ENCODE measurements at places on chromosomes 16 and 17.

- DNase-seq = no peak
These were observed 56.3 kb downstream of the SOX9 start for GRCh38 chr17:72176951-72177660.

DNA sequence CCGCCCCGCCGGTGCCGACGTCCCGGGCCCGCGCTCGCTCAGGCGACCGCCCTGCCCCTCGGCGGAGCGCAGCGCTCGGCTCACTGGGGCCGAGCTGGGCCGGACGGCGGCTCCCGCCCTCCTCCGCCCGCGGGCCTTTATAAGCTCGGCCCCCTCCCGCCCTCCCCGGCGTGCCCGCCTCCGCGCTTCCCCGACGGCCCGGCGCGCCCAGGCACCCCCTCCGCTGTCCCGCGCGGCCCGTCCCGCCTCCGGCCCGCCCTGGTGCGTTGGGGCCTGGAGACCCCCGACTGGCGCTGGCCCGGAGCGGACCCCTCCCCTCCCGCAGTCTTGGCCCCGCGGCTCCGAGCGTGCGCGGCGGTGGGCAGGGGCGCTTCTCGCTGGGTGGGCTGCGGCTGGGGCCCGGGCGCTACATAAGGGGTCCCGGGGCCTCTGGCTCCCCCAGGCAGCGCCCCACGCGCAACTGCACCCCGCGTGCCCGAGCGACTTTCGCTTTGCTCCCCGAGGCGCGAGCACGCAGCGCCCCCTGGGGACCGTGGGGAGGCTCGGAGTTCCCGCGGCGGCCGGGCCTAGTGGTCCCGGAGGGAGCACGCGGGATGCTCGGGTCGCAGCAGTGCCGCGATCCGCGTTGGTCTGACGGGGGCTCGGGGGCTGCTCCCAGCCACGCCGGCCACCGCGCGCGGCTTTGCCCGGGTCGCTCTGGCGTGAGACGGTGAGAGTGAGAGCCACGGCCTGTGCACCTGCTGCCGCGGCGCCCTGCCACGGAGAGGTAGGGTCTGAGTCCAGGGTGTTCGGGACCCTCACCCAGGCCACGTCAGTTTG is at the start of gene PIEZO1:
Gene PIEZO1, minus strand, starts transcription at position 115 of the 819 bp plus-strand sequence. CDS start 256 bp downstream, outside the sequence.
- DNase-seq = no peak

DNA sequence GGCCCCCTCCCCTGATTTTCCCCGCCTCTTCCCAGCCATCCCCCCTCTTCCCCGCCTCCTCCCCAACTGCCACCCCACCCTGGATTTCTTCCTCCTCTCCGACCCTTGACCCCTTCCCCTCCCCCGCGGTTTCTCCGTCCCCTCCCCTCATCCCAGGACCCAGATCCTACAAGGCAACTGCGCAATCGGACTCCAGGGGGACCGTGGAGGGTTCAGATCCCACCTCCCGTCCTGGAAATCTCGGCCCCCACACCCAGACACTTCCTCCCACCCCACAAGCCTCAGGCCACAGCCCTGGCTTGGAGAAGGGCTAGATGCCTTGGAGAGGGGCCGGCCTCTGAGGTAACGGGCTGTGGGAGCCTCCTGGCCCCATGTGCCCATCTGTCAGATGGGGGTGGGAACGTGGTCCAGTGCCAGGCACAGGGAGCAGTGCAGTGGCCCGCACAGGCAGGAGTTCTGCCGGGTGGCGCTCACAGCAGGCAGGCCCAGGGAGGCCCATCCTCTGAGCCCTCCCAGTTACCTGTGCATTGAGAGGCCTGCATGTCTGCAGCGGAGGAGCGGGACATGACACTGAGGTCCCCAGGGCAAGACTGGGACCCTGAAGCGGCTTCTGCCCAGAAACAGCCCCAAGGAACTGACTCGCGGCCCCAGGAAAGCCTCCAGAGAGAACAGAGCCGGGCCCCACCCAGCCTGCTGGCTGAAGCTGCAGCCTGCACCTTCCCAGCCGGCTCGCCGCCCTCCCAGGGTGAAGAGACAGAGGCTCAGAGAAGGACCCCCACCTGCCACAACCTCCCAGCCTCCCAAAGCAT is 16.7 kb downstream of the ZNF423 start:
- no peak for DNase-seq

GRCh38 chr17:76451506-76451905 is 1.4 kb downstream of the UBE2O start:
- no peak for DNase-seq

DNA sequence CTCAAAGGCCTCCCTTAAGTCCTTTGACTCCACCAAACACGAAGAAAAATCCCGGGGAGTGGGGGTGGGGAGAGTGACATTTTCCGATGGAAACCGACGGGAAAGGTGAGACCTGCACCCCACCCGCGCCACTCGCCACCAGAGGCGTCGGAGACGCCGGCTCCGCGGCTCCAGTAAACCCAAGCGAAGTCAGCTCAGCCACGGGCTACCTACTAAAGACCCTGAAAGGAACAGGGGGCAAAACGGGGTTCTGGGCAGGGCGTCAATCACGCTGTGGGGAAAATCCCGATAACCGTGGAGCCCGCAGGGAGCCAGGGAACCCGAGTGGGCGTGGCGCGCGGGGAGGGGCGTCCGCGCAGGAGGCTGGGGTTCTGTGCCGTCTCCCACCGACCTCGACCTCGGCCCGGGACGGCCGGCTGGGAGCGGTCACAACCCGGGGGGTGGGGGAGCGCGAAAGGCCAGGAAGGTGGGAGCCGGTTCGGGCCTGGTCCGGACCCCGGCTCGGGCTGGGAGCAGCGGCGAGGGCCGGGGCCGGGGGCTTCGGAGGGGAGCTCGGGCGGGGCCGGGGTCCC is 565 bp downstream of the WDR45B start:
- no peak for DNase-seq

DNA sequence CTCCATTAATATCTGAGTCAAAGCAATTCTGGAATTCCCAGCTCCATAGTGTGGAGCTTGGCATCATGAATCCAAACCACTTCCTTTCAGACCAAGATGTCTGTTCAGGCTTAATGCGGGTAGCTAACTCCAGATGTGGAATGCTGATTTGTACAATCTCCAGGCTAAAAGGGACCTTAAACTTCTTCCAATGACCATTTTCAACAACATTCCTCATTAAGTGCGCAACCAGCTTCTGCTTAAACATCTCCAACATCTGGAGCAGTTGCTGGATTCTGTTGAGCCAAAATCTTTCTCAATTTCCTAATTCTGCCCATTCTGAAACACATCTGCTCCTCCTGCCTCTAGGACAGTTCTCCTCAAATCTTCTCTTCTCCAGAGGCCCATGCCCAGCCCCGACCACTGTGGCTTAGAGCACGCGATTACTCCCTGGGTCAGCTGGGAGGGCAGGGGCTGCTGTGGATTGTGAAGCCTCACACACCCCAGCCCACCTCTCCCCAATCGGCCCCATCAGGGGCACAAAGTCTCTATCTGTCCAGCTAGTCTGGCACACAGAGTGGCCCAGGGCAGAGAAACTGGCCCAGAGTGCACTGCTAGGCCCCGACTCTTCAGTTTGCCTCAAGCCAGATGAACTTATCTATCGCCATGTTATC is 36.2 kb downstream of the ASPA start:
- DNase-seq = no peak

DNA sequence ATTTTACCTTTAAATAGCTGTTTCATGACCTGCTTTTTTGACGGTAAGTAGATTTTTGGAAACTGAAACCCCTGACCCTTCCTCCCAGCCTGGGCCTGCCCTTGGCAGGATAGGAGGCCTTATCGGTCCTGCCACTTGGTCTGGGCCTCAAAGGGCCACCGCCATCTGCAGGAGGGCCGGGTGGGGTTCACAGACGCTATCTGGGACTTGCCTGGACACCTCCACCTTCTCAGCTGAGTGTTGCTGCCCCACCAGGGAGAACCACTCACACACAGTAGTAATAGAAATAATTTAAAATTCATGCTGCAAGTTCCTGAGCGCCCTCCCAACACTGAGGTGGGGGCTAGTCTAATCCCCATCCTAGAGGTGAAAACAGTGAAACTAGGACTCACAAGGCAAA is 4.6 kb upstream of the NPRL3 start:
- no peak for DNase-seq

GRCh38 chr17:80003969-80004368 is 31.7 kb downstream of the TBC1D16 start:
- no peak for DNase-seq

DNA sequence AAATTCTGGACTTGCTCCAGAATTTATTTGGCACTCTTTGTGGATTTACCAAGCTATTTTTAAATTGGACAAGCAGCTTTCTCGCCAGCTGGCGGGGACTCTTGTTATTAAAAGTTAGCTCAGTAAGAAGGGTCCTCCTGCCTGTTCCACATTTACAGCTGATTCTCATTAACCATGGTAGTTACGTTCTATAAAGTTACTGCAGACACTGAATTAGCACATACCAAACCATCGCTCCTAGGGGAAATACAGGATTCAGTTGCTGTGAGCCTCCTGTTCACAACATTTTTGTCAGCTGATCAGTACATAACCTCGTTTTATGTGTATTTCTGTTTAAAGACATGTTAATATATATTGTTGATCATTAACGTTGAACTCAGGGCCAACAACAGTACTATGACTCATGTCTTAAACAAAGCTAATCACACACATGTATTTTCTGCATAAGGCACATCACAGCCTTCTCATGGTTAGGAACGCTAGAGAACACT is 4.2 kb downstream of the LDAF1 start:
- no peak for DNase-seq

- no peak for DNase-seq
These were observed 16.7 kb upstream of the TOB1 start for GRCh38 chr17:50882851-50883250.

DNA sequence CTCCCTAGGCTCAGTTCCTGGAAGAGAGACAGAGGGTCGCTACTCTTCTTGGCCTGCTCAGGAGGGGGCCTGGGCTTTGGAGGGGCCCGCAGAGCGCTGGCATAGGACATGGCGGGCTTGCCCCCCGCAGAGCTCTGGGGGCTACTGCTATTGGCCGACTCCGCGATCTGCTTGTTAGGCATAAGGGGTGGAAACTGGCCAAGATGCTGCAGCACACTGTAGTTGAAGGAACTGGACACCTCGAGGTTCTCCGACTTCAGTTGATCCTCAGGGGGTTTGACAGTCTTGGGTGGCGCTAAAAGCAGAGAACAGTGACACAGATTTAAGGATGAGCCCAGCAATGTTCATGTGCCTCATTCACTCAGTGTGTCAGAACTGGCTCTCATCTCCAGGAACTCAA is 33.9 kb downstream of the CACNG1 start:
- no peak for DNase-seq

GRCh38 chr17:75487351-75488070 is 27.8 kb downstream of the CASKIN2 start:
- DNase-seq = peak; percentile 25

DNA sequence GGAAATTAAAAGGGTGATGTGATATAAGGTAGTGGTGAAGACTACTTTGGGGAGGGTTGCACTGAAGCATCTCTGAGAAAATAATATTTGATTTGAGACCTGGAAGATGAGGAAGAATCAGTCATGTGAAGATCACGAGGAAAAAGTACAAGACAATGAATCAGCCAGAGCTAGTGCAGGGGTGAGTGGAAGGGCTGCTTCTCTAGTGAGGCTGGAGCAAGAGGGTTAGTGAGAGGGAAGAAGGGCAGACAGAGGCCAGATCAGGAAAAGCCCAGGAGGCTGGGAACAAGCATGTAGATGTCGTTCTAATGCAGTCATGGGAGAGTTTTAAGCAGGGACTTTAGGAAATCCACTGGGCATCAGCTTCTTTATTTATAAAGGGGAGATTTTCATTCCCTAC is 504.2 kb upstream of the SALL1 start:
- DNase-seq = no peak

DNA sequence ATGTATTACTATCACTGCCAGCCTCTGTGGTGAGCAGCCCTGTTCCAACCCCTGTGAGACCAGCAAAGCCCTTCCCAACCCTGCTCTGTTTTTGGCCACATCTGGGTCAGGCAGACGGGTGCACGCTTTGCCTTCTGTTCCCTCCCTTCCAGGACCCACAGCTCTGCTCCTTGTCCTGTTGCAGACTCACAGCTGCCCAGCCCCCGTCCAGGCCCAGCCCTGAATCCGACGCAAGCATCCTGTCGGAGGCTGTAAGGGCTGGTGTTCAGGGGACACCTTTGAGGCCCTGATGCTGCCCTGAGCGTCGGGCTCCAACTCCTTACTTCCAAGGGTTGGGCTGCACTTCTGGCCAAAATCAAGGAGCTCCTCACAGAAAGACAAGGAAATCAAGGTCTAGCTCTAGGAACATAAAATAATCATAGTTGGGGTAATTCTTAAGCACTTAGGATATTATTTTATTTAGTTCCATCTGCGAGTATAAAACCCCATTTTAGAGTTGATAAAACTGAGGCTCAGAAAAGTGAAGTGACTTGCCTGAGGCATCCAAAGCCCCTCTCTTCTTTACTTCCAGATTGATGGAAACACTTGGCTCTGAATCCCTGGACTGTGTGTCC is 14.3 kb upstream of the SRCIN1 start:
- no peak for DNase-seq

- DNase-seq = no peak
These were observed 439.3 kb upstream of the CDH8 start for GRCh38 chr16:62475573-62475972.

- DNase-seq = no peak
These were observed 16.7 kb downstream of the SLC6A4 start for GRCh38 chr17:30218799-30219198.

- DNase-seq = peak; percentile 44
These were observed 140.1 kb downstream of the CCDC182 start for GRCh38 chr17:57604771-57605674.

DNA sequence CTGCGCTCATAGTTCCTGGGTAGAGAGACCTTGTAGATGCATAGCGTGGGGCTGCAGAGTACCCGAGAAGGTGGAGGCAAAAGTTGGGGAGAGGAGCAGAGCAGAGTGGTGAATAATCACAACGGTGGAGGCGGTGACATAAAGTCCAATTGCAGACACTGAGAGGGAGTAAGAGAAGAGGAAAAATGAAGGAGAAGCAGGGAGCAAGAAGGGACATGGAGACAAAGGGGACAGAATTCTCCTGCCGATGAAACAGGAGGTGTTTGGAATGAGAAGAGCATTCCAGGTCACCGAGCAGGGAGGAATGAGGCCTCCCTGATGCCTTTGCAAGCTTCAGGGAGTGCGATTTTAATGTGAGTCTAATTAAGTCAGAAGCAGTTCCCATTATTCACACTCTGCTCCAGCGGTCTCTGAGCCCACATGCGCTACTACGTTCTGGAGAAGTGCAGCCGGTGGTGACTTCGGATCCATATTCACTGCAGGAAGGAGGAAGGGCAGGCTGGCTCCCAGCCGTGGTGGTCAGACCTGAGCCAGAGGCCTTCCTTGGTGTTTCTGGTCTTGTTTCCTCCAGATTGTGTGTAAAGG is 108.0 kb upstream of the DNAH9 start:
- DNase-seq = no peak

GRCh38 chr16:22322021-22322471 is 24.8 kb downstream of the POLR3E start:
- no peak for DNase-seq
